ENCODE measurements at places on chromosomes 2 and 18.

- H3K4me1 ChIP-seq = peaks cover 6% of the 10 kb centered on the region
- H3K36me3 ChIP-seq = no peaks in the 10 kb centered on the region
- H3K27ac ChIP-seq = no peak overlapping the region
Measured at GRCh38 chr2:38039121-38039910, 36.6 kb downstream of the CYP1B1 start.

DNA sequence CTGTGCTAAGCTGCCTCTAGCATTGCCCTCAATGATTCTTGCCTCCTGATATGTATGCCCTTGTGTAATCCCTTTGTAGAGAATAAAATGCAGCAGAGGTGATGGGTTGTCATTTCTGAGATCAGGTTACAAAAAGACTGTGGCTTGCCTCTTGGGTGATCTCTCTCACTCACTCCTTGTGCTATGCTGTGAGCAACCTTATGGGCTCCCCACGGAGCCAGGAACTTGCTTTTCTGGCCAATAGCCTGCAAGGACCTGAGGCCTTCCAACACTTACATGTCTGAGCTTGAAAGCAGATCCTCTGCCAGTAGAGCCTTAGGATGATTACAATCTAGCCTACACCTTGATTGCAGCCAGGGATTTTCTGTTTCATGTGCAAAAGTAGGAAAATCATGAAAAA lies 123.1 kb upstream of the XIRP2 start:
- no peak overlapping the region for H3K27ac ChIP-seq
- no peaks in the 10 kb centered on the region for H3K36me3 ChIP-seq
- no peak for DNase-seq
- no peaks in the 10 kb centered on the region for H3K27me3 ChIP-seq
- H3K4me3 ChIP-seq = no peak overlapping the region

GRCh38 chr2:138335036-138335435 lies 166.5 kb upstream of the SPOPL start:
- no peaks in the 10 kb centered on the region for H3K4me1 ChIP-seq
- DNase-seq = no peak

- H3K27me3 ChIP-seq = no peaks in the 10 kb centered on the region
- H3K4me1 ChIP-seq = peaks cover 11% of the 10 kb centered on the region
- no peak overlapping the region for H3K4me3 ChIP-seq
- no peaks in the 10 kb centered on the region for H3K36me3 ChIP-seq
Measured at GRCh38 chr18:21489119-21489750, 111.3 kb downstream of the ESCO1 start.

GRCh38 chr18:3726238-3726951 lies 276.4 kb downstream of the TGIF1 start:
- no peak overlapping the region for H3K4me3 ChIP-seq
- H3K4me1 ChIP-seq = peaks cover 41% of the 10 kb centered on the region
- no peaks in the 10 kb centered on the region for H3K36me3 ChIP-seq

DNA sequence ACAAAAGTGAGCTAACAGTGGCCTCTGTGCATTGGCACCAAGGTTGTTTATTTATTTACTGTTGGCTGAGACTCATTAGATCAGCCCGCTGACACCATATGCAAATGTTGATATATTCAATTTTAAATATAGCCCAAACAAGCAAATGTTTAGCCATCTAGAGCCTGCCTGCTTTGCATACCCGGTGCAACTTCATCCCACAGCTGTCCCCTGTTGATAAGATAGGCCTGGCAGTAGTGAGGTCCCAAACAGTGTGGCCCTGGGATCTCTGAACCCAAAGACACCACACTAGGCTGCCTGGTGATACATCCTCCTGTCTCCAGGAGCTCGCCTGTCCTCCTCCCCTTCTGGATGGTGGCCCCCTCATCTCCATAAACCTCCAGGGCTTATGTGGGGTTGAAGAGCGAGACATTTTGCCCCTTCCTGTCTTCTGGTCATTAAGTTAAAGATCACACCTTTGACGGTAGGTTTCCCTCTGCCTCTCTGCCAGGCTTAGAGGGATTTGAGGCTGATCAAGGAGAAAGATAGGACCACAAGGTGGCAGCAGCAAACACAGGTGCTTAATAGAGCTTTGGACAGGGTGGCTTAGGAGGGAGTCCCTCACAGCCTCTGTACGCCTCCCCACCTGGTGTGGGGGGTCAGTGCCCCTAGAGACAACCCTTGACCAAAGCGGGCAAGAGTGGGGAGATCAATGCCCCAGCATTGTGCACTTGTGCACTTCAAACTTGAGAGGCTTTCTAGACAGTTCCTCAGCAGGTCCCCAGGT lies 23.7 kb upstream of the MYO5B start:
- no peaks in the 10 kb centered on the region for H3K4me1 ChIP-seq
- no peak overlapping the region for H3K27ac ChIP-seq
- H3K27me3 ChIP-seq = no peaks in the 10 kb centered on the region
- no peaks in the 10 kb centered on the region for H3K36me3 ChIP-seq

- DNase-seq = no peak
- no peak overlapping the region for H3K27ac ChIP-seq
- no peaks in the 10 kb centered on the region for H3K27me3 ChIP-seq
- no peaks in the 10 kb centered on the region for H3K36me3 ChIP-seq
- H3K4me3 ChIP-seq = no peak overlapping the region
Measured at GRCh38 chr2:122815120-122815519, 1059.7 kb downstream of the TSN start.
